ENCODE measurements at places on chromosomes 3 and 15.
A peak's percentile ranks its signal among the peaks of the same experiment; 100 is the strongest.

DNA sequence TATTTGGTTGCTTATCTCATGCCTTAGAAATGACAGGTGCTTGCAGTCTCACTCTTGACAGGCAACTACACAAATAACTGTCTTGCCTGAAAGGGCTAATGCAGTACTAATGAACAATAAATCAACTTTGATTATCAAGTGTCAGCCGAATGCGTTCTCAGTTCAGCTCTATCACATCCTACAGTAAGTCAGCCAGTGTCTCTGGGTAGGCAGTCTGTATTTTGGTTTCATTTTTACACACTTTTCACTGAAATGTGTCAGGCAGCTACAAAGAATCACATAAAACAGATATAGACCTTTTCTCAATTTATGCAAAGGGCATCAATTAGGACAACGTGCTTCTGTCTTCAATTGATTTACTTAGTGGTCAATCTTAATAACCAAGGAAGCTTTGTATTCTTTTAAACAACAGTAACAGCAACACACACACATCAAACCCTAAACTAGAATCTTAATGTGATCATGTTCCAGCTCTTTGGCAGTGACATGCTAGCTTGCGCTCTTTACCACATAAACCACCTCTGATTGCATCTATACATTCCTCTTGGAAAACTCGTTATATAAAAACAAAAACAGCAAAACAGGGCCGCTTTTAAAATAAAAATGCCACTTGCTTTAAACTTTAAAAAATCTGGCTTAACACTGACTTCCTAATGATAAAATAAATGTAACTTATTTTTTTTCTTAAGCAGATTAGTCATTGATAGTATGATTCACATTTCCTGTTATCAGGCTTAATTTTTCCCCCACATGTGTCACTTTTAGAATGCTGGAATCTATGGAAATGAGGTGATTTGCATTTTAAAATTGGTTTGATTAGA lies 520.4 kb downstream of the FOXP1 start:
- no peak for DNase-seq

DNA sequence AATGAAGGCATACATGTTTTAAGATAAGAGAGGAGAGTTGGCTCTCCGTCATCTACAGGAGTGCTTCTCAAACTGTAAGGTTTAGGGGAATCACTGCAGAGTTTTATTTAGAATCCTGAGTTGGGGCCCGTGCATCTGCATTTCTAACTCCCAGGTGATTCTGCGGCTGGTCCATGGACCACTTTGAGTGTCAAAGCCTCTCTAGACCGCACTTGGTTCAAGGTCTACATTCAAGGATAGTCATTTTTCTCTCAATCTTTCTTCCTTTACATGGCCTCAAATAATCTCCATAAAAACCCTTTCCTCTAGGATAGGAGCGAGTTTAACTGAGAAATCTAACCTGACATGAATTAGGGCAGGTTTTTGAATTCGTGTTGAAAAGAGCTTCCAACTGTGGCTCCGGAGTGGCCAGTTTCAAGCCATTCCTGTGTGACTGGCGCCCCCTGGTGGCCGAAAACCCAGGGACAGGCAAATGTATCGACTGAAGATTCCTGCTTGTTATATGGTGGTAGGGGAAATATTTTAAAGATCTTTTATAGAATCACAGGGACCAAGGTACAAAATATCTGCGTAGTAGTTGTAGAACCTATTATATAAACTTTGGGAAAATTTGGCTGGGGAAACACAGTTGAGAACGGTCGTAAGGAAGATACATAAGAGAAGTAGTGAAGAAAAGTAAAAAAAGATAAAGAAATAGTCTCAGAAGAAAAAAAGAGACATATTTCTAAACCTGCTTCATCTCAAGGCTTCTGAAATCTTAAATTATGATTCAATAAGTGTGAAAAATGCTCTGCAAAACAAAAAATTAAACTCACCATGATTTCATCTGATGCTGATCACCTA lies 11.9 kb downstream of the GABRR3 start:
- peak; percentile 93 for DNase-seq

GRCh38 chr3:58537412-58538301 lies 667 bp upstream of the ACOX2 start:
- peak; percentile 52 for DNase-seq

GRCh38 chr3:165211721-165212120 lies 15.5 kb upstream of the SLITRK3 start:
- DNase-seq, result no peak

DNA sequence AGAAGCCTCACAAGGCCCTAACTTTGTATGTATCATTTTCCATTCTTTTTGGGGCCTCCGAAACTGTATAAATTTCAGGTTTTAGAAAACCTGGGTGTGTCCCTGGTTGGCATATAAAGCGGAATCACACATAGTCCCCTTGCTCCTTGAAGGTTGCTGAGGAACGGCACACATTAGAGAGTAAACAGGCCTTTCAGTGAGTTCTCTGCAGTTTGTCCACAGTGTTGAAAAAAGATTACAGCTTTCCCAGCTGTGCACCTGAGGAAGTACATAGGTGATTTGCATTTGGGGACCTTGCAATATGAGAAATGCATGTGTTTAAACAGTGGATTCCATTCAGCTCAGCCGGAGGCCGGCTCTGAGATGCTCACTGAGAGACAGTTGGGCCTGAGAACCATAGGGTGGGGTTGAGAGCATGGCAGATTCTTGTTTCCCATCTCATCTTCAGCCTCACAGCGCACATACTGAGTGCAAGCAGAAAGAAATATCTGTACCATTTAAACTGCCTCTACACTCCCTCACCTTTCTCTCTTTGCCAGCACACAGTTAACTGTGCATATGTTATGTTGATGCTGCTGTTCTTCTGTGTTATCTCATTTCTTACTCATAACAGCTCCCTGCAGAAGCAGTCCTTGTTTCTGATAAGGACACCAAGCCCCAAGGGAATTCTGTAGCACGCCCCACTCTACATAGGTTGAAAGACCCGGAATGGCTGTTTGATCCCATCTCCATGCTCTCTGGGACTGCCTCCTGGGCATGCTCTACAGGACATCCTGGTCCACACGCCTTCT lies 60.4 kb downstream of the BOC start:
- no peak for DNase-seq

DNA sequence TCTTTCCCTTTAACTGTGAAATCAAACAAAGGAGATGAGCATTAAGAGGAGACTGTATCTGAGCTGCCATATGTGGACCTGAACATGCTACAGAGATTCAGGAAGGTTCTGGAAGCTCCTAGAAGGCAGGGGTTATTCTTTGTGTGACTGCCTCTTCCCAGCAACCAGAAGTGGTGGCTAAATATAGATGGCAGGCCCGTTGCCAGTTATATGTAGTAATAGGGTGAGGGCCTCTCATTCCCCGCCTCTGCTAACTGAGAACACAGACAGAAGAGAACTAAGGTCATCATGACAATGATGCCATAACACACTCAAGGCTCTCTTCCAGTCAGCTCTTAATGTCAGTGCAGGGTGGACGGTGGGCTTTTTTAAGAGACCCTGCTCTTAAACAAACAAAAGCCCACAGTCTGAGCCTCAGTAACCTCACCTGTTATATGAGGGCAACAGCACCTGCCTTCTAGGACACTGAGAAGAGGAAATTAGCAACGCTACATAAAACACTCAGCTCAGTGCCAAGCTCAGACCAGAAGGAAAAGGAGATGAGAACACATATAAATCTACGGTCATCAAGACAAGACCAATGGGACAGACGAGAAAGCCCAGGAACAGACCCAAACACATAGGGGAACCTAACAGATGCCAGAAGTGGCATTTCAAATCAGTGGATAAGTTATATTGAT lies 22.3 kb downstream of the CFAP92 start:
- DNase-seq, result no peak

DNA sequence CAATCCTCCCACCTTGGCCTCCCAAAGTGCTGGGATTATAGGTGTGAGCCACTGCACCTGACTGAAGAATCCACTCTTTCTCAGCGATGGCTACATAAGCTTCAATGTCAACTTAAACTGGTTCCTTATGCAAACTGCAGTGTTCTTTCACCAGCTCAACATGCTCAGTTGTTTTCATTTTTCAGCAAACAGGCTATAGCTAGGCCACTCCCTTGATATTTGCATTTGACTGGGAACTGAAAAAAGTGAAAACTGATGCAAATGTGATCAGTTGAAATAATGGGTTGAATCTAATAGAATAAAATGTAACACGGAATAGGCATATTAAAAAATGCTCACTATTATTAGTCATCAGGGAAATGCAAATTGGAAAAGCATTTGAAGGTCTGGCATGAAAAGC lies 74.2 kb upstream of the GCNT3 start:
- DNase-seq, result no peak

DNA sequence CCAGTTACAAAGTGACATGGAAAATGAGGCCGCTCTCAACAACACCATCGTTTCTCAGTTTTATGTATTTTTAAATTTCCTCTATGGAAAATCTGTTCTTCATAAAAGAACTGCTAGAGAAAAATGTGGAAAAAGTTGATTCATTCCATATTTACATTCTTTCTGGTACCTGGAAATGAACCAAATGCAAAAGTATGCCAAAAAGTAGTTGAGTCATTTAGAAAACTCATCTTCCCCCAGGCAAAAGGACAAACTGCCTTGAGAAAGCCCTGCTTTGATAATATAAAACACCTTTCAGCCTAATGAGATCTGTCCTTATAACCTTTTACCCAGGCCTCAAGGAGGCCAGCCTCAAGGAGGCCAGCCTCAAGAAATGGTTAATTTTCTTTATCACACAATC lies 283.0 kb upstream of the VEPH1 start:
- DNase-seq, result no peak

DNA sequence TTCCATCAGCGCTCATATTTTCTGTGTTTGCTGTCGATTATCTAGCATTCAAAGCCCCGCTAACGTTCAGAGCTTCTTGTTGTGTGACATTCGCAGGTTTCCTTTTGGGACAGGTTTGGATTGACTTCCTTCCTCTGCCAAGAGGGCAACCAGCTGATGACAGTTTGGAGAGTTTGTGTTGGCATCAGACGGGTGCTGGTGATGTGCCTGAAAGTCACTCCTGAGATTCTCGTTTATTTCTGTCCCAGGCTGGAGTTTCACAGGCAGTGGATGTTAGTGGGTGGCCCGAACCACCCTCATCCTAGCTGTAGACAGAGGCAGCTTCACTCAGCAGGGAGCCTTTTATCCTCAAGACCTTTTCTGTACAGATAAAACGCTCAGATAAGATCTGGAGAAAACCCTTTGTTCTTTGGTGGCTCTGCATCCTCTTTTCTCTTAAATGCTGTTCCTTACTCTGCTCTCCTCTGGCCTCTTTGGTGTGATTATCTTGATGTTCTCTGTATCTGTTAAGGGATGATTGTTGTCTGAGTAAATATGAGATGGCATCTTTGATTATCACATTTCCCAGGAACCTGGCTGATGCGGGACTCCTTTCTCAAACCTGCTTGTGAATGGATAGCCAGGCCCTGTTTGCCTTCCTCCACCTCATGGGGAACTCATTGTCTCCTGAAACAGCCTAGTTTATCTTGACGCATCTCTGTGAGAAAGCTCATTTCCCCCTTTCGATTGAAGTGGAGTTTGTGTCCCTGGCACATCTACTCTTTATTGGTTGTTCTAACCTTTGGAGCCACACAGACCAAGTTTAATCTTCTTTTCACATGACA lies 35.9 kb downstream of the CGNL1 start:
- no peak for DNase-seq

- no peak for DNase-seq
Measured at GRCh38 chr3:51295625-51296024, 89.5 kb upstream of the MANF start.

DNA sequence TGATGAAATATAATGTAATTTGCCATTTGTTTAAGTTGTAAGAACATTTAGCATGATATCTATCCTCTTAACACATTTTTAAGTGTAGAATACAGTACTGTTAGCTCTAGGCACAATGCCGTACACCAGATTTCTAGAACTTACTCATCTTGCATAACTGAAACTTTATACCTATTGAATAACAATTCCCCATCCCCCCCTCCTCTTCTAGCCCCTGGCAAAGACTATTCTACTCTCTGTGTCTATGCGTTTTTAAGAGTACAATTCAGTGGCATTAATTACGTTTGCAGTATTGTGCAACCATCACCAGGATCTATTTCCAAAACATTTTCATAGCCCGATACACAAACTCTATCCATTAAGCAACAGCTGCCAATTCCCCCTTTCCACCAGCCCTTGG lies 261.7 kb downstream of the PLOD2 start:
- no peak for DNase-seq

DNA sequence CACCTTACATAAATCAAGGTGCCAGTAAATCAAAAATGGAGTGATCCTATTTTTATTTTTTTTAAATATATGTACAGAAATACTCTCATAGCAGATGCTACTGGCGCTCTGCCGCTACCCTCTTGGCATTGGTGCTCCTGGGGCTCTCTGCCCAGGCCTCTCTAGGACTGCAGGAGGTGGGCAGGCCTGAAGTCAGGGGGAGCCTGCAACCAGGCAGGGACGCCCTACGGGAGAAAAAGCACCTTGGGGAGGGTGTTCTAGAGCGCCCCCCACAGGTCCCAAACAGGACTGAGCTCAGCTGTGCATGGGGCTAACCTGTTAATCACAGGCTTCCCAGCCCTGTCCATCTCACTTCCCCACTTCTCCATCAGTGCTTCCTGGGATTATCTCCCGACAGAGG lies 192.5 kb downstream of the SHQ1 start:
- no peak for DNase-seq

DNA sequence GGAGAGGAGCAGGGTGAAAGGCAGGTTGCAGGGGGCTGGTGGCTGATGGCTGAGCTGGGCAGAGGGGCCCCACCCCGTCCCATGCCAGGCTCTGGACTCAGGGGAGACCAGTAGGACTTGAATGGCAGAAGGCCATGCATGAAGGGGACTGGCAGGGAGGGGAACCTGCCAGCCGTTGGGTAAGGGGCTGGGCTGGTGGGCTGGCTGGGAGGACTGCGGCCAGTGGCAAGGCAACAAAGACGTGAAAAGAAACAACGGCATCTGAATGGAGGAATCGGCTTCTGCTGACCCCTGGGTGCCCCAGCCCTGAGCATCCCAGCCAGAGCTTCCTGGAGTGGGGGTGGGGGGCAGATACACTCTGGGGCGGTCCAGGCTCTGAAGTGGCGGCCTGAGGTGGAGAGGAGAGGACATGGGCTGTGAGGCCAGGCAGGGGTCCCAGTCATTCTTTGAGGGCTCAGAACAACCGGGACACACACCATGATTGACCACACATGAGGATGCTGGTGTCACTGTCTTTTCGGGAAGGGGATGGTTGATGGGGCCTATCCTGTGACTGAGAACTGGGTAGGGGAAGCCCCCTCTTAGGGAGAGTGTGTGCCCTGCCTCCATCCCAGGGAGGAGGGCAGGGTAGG lies 11.7 kb downstream of the GLYCTK start:
- DNase-seq, result no peak
